ENCODE measurements at places on chromosomes 5 and 9.

DNA sequence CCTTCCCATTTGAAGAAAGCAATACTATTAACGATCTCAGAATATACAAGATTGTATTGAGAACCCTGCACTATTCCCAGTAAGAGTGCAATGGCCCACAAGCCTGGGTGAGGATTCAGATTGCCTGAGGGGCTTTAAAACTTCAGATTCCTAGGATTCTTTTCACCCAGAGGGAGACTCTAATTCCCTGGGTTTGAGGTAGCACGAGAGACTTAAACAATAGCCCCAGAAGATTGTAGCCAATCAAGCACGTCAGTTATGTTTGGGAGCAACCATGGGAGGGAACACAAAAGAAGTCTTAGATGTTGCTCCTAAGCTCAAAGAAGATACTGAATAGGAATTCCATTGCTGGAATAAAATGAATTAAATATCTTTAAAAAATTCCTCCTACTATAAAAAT, 17.9 kb downstream of the MRPS27 start:
- no peak for DNase-seq

GRCh38 chr5:59829386-59829785, 64.1 kb downstream of the PDE4D start:
- no peak for DNase-seq

- no peak for DNase-seq
These were observed 35.3 kb upstream of the IQGAP2 start for GRCh38 chr5:76367623-76368371.

GRCh38 chr5:76445830-76446229, 42.7 kb downstream of the IQGAP2 start:
- DNase-seq, result no peak

DNA sequence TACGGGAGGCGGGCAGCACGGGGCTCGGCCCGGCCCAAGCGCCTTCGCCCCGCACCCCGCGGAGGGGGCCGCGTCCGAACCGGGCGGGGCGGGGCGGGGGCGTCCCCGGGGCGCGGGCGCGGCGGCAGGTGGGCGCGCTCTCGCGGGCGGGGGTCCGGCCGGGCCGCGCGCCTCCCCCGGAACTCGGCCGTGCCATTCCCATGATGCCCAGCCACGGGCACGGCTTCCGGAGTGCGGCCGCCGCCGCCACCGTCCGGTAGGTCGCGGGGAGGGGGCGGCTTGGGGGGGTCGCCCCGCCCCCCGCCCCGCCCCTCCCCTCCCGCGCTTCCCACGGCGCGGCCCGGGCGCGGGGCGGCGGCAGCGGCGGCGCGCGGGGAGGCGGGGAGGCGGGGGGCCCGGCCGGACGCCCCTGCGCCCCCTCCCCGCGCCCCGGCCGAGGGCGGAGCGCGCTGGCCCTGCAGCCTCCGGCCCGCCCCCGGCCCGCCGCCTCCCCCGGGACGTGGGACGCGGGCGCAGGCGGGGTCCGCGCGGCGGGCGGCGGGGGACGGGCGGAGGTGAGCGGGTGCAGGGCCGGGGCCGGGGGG, at the start of gene PPP1R26:
Gene PPP1R26, plus strand, starts transcription at position 314 of the 584 bp plus-strand sequence. CDS start 4,729 bp downstream, outside the sequence.
- DNase-seq, result no peak

- DNase-seq, result no peak
These were observed 133.4 kb downstream of the SUSD1 start for GRCh38 chr9:112041536-112042243.

DNA sequence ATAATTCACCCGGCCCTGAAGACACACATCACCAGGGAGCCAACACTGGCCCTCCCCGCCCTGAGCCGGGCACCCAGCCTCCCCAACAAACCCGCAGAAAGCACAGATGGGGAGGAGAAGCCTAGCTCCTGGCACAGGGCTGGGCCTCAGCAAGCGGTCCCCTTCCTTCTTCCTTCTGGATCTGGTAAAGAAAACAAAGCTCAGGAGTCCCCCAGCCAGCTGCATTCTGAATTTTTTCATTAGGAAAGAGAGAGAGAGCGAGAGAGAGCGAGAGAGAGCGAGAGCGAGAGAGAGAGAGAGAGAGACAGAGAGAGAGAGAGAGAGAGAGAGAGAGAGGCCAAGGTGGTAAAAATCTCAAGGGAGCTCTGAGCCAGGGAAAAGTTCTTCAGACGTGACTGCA, 195.7 kb downstream of the CRB2 start:
- no peak for DNase-seq

GRCh38 chr5:8628521-8628920, 759.6 kb downstream of the MTRR start:
- peak; percentile 88 for DNase-seq

DNA sequence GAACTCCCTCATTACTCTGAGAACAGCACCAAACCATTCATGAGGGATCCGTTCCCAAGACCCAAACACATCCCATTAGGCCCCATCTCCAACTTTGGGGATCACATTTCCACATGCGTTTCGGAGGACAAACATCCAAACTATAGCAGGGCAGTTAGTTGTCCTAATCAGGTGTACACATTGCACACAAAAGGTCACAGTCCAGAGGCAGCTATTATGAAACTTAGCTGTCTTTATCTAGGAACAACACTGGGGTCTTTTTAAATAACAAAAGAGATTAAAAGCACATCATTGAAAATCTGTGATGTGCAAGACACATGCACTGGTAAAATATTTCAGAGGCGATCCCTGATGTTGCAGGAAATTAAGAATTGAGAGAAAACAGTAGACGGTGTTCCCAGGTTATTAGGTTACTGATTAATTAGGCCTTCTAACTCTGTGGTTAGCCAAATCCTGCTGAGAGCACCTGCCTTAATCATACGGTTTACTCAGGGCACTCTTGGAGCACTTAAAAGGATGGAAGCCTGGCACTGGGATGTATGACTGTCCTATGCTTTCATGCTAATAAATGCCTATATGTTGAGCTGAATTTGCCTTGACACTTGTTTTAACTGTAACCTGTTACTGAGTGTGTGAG, 1574.5 kb upstream of the WWC1 start:
- peak; percentile 35 for DNase-seq

DNA sequence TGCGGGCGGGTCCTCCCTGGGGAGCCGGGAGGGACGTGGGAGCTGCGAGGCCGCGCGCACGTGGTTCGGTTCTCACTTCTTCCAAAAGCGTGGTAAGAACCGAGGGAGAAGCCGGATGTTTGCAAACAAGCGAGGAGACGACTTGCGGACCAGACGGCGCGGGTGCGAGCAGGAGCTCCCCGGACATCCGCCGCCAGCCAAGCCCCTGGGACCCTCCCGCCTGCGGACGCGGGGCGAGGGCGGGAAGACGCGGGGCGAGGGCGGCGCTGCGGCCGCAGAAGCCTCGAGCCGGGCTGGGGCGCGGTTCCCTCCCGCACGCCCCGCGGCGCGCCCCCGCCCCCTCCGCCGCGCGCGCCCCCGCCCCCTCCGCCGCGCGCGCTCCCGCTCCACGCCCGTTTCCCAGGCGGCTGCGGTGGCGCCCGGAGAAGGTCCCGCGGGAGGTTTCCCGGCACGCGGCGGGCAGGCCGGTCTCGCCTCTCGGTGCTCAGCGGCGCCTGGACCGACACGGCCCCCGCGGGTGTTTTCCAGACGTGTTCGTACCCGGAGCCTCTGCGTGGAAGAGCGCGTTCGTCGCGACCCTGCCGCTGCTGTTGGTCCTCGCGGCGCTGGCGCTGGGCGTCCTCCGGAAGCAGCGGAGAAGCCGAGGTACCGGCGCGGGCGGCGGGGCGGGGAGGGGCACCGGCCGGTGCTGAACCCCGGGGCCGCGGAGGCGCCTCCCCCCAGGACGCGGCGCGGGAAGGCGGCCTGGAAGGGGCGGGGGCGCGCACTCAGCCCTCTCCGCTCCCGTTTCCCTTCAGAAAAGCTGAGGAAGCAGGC, 12.8 kb downstream of the BTNL9 start:
- DNase-seq, result no peak

DNA sequence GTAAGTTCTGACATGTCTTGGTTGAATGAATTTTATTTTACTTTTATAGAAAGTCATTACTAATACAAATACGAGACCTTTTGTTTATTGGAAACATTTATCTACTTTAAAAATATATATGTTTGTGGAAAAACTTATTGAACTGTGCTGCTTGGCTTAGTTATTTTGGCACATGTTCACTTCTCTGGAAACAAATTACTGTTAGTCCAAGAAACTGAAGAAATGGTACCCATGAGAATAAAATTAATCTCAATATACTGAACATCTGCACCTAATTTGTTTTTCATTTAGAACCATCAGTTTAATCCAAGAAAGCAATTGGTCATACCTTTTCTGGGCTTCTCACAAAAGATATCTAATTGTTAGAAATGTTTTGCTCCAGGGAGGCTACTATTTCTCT, 32.2 kb downstream of the INVS start:
- DNase-seq, result no peak

DNA sequence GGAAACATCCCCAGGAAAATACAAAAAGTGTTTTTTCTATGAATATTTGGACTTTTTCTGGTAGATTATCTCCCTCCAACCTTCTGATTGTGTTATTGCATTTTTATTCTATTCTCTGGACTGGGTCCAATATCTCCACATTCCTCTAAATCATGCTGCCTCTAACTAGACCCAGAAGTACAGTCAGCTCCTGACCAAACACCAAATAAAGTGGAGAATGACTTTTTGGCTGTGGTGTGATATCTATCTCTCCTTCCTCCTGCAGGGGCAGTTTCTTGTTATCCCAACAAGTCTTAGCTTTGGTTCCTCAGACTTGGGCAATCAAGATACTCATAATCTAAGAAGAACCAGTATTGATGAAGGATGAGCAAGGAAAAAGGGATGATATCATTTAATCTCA, 3.2 kb upstream of the RAI14 start:
- DNase-seq, result no peak

DNA sequence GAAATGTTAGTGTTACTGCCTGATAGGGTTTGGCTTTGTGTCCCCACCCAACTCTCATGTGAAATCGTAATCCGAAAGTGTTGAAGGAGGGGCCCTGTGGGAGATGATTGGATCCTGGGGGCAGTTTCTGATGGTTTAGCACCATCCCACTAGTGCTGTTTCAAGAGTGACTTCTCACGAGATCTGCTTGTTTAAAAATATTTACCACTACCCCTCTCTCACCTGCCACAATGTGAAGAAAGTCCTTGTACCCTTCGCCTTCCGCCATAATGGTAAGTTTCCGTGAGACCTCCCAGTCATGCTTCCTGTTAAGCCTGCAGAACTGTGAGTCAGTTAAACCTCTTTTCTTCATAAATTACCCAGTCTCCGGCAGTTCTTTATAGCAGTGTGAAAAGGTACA, 2.6 kb upstream of the RFX3 start:
- no peak for DNase-seq

GRCh38 chr9:80326105-80326504, 754.3 kb downstream of the TLE4 start:
- no peak for DNase-seq

DNA sequence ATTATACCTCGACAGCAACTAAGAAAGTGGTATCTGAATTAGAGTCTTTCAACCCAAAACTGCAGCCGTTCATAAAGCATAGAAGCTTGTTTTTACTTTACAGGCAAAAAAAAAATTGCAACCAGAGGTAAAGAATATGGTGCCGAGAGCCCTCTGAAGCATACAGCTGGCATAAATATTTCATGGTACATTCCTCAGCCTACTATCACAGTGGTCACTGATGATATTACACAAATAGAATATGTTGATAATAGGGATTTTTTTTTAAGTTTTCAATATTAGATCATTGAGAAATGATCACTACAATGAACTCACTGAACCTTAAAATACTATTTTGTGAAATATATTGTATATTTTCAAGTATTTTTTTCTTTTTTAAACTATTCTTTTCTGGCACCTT, 6.2 kb upstream of the SMC2 start:
- no peak for DNase-seq

DNA sequence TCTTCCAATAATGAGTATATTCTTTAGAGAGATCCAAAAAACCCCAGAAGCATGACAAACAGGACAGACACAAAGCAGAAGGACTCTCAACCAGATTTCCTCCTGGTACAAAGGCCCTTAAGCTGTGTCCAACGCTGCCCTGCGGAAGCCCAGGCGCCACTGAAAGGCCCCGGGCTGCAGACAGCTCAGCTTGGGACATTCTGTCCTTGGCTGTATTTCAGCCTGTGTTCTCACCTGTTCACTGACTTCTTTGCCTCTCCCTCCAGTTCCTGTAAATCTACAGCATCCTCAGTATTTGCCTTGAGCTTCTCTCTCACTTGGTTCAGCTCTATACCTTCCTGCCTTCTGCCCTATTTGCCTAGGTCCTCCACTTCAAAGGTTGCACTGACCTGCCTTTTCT, 96.5 kb downstream of the SH3TC2 start:
- DNase-seq, result no peak

- DNase-seq, result no peak
These were observed 637.8 kb upstream of the WWC1 start for GRCh38 chr5:167653645-167654106.

DNA sequence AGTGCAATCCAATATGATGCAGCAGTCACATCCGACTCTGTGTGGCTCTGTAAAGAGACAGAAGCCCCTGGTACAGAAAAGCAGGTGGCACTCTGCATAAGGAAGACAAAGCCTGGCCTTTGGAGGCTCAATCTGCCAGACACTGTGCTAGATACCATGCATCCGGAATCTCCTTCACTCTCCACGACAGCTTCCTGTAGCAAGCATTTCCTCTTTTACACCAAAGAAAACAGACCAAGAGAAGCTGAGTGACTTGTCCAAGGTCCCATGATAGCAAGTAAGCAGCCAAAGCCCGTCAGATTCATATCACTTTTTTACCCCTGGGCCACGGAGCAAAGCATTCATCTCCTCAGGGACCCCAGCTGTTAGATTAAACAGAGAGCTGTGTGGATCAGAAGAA, 64.2 kb upstream of the SMIM23 start:
- DNase-seq, result no peak

- DNase-seq, result no peak
These were observed 644 bp downstream of the TSC1 start for GRCh38 chr9:132943651-132944293.

DNA sequence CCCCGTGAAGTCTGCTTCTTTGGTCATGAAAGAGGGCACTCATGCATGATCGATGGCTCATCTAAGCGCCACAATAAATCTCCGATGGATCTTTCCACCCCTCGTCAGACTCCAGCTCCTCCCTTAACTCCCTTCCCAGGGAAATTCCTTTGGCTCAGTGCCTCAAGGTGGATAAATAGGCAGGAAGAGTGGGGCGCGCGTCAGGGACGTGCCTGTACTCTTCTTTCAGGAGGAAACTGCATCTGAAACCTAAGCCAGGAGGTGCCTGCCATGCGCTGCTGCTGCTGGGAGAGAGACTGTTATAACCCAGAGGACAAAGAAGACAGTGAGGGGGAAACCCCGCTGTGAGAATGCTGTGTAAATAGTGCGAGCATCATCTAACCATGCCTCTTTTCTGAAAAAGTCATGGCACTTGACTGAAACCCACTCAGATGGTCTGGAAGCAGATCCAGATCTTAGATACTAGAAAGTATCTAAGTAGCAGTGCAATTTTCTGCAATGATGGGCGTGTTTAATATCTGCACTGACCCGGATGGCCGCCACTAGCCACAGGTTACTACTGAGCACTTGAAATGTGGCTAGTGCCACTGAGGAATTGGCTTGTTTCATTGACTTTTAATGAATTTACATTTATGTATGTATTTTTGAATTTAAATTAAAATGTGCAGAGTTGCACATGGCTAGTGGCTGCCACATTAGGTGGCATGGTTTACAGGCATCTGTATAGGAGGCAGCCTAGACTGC, 120.3 kb upstream of the BASP1 start:
- DNase-seq, result peak; percentile 80

GRCh38 chr5:5278201-5278814, 138.2 kb downstream of the ADAMTS16 start:
- no peak for DNase-seq

Data from NCI-H1092 treated with DMSO at 0.1 percent for 48 hours (cell line).